Vagina (tissue), 2 donors: ENCODE measurements at places on chromosomes 4 and X. TPM values are rescaled to one million over a fixed set of nuclear protein-coding genes. Genes with fewer than 3 reads are reported as not detected.

Gene DMRTC1
- total RNA-seq = 2.2 TPM

Gene NHS
- 8.3 TPM for total RNA-seq

DNA sequence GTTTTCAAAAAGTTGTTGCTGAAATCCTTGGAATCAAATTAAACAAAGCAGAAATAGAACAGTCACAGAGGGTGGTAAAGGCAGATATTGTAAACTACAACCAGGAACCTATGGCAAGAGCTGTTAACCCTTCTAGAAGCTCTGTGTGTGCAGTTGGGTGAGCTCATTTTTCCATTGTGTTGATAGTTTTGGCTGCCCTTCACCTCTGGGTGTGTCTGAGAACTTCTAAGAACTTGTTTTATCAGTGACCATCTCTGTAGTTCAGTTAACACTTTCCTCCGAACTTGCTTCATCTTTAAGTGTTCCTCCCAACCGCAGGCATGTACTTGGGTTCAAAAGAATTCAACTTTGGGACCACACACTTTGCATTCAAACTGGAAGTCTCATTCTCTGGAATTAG, 32.7 kb downstream of the RBMX start:
- no peak for DNase-seq

- no peak for DNase-seq
These were observed 23.3 kb upstream of the LNX1 start for GRCh38 chr4:53614591-53614990.

GRCh38 chr4:140312100-140312499, 61.3 kb upstream of the SCOC start:
- DNase-seq = no peak

Gene TRIM60
- not detected for total RNA-seq

DNA sequence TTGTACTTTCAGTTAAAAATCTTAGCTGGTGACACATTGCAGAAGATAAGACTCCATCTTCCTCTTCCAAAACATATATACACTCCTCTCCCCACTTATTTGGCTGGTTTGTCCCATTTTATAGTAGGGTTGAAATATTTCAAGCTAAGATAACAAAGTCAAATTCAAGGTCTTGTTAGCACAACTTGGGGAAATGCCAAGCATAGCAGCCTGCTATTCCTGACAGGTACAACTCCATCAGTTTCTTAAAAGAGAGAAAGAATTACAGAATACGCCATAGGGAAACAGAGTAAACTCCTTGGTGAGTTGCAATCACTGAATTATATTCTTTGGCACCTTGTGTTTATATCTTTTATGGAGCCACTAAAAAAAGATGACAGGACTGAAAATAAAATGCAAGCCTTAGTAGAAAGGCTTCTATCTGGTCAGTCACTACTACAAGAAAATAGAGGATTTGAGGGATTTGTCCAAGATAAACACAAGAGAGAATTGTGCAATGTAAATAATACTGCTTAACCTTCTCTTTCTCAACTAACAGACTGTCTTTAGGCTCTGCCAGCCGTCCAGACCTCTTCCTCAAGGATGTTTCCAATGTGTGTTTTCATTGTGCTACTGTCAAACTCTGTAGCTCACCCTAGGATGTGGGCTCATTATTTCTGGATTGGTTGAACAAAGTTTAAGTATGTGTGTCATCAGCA, 170.3 kb downstream of the VEGFC start:
- no peak for DNase-seq

- DNase-seq = no peak
These were observed 104.7 kb downstream of the NCAPG start for GRCh38 chr4:17915439-17915838.

GRCh38 chr4:62408454-62408853, 1208.3 kb downstream of the ADGRL3 start:
- DNase-seq = no peak

Gene AREG
- total RNA-seq = 16.9 TPM

Gene BEND2
- total RNA-seq = not detected

GRCh38 chrX:65034292-65034667, 58.0 kb upstream of the ZC4H2 start:
- DNase-seq = no peak

DNA sequence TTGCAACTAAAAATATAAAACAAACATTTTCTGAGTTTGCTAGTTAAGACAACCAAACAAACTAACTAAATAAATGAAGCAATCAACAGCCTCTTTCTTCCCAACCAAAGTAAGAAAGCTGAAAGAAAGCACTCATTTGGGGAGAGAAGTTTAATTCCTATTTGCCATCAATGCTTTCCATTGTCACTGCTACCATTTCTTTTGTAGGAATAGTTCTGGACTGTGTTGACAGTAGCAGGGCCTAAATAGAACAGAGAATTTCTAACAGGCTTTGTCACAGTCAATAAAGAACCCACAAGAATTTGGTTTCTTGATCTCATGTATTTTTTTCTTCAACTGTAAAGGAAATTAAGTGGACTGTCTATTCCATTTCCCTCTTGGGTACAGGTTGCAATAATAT, 1886.4 kb upstream of the TENM3 start:
- no peak for DNase-seq

DNA sequence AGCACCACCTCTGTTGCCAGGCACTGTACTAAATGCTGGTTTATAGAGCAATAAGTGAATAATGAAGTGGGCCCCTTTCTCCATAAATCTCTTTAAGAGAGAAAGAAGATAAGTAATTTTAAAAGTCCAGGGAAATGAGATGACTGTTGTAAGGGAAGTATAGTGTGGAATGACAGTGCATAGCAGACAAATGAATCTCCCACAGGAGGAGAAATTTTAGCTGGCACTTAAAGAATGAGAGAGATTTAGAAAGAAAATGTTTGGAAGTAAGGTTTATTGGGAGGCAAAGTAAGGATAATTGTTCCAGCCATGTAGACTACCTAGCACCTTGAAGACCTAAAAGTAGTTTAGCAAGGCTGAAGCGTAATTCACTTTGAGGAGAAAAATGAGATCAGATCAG, 1081.1 kb upstream of the PABPC4L start:
- DNase-seq = no peak
